Activated naive CD4-positive, alpha-beta T cell treated with anti-CD3 and anti-CD28 coated beads, Interleukin-2, amount 50 U/mL, for 72 hours (primary cell): ENCODE measurements at places on chromosomes 3 and 15. TPM values are rescaled to one million over a fixed set of nuclear protein-coding genes. Genes with fewer than 3 reads are reported as not detected.

DNA sequence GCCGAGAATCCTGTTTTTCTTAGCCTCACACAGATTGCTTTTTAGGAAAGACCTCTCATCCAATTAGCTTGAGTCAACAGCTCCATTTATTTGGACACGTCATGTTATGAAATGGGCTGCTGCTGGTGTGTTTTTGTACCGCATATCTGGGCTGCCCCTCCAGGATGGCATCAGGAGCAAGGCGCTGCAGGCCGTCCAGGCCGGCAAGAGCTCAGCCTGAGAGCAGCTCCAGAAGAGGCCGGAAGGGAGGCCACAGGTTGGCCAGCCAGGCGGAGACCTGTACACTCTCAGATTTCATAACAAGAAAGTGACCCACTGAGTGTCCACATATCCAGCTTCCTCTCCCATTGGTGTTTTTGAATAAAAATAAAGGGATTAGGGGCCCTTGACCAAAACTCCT is 28.3 kb downstream of the FOXL2NB start:
- no peak for DNase-seq

The P2RY12 gene
- total RNA-seq = not detected

DNA sequence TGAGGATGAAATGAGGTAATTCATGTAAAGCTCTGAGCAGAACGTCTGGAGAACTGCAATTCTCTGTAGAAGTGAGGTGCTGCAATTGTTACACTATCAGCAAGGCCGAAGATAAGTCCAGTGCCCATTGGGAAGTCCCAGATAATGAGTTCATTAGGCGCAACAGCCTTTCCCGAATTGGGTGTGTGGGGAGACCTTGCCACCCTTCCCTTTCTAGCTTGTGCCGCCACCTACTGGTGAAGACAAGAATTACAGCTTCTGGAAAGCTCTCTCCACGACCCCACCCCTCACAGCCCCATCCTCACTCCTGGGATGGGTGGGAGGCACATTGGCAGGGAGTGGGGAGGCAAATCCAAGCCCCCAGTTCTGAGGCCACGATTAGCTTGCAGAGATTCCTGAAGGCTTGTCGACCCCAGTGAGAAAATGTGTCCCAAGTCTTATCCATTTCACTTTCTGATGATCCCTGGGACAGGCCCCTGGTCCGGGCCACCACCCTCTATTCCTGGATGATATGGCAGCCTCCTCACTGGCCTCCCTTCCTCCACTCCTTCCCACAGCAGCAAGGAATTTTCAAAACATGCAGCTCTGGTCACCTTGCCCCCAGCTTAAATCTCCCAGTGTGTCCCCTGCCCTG is 36.4 kb downstream of the FAM3D start:
- DNase-seq = peak; percentile 61

DNA sequence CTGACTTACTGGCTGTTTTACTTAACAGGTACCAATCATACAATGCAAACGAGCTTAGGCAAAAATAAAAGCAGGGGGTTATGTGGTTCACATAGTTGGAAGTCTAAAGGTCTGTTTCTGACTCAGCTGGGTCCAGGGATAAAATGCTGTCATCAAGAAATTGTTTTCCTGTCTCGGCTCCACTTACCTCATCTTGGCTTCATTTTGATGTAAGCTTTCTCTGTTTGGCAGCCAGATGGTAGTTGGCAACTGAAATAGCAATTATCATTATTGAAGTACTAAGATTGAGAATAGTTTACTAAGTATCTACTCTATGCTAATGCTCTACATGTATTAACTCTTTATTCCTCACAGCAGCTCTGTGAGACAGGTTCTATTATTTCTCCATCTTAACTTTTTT is 36.8 kb upstream of the CNTN3 start:
- DNase-seq = no peak

DNA sequence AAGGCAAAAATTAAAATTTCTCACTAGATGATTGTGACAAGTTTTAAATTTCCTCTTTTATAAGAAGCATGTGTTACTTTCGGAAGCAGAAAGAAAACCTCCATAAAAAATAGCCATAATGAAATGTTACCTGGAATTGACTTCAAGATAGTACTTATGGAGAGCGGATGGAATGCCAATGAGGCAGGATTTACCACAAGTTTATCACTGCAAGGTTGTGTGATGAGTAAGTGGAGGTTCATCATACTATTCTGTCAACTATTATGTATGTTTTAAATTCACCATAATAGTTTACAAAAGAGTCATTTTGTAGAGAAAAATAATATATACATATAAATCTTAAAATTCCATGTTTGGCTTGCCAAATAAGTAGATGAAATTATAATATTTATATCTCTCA is 230.3 kb downstream of the SCAPER start:
- DNase-seq = no peak

DNA sequence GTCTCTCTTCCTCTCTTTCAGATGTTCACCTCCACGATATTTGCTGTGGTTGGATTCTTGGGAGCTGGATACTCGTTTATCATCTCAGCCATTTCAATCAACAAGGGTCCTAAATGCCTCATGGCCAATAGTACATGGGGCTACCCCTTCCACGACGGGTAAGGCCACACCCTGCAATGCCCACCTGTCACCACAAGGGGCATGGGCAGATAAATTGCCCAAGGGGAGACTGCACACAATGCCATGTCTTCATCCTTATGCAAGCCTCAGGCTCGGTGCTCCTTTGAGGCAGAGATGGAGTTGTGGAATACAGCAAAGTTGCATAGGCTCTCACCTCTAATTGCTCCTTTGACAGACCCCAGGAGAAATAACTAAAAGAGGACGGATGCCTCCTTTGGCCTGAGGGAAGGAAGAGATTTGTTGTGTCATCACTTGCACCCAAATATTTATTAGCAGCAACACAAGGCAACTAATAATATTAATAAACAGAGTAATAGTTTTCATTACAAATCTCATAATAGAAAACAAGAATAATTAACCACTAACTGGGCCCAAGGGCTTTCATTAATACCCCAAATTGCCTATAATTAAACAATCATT is 13.2 kb downstream of the TM4SF4 start:
- DNase-seq = no peak

GRCh38 chr3:11530153-11530721 is 113.5 kb downstream of the VGLL4 start:
- no peak for DNase-seq

The CCR3 gene
- not detected for total RNA-seq

DNA sequence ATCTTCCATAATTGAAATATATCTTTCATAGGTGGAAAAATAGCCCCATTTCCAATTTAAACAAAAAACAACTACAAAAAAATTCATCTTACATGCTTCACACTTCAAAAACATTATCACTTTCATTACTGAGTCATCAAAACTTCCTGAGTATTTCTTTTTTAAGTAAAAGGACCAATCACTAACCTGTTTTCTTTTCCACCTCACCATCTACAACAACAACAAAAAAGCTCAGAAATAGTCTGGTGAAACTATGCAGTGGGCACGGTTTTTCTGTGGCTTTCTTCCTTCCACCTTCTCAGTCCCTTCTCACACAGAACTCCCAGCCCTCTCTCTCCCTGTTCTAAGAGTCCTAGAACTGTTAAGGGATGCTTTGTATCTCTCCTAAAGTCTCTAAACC is 20.3 kb upstream of the TNIK start:
- DNase-seq = no peak

- DNase-seq = no peak
Observed at GRCh38 chr3:175743733-175744400, 884.7 kb downstream of the NAALADL2 start.
